ENCODE measurements at places on chromosomes 5 and 9. TPM values are rescaled to one million over a fixed set of nuclear protein-coding genes. Genes with fewer than 3 reads are reported as not detected.

DNA sequence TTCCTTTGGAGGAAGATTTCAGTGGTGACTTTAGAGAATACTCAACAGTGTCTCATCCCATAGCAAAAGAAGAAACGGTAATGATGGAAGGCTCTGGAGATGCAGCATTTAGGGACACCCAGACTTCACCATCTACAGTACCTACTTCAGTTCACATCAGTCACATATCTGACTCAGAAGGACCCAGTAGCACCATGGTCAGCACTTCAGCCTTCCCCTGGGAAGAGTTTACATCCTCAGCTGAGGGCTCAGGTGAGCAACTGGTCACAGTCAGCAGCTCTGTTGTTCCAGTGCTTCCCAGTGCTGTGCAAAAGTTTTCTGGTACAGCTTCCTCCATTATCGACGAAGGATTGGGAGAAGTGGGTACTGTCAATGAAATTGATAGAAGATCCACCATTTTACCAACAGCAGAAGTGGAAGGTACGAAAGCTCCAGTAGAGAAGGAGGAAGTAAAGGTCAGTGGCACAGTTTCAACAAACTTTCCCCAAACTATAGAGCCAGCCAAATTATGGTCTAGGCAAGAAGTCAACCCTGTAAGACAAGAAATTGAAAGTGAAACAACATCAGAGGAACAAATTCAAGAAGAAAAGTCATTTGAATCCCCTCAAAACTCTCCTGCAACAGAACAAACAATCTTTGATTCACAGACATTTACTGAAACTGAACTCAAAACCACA, 67.4 kb downstream of the VCAN start:
- no peaks in the 10 kb centered on the region for H3K4me1 ChIP-seq
- no peak overlapping the region for H3K27ac ChIP-seq
- peaks cover 57% of the 10 kb centered on the region for H3K36me3 ChIP-seq
- no peaks in the 10 kb centered on the region for H3K27me3 ChIP-seq
- no peak for DNase-seq

DNA sequence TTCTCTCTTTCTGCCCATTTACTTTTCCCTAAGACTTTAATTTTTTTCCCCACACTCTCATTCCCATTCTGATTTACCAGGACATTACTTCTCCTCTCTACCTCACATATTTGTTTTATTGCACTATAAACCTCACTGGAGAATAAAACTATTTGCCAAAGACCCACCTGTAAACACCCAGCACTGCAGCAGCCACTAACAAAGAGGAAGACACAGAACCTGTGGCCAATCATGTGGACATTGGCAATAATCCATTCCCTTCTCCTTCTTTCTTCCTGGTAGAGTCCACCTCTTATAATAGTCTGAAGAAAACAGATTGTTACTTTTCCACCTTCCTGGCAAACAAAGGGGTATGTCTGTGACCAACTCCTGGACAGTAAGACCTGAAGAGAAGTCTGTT, 8.3 kb upstream of the THBS4 start:
- H3K27me3 ChIP-seq = peaks cover 7% of the 10 kb centered on the region
- H3K36me3 ChIP-seq = no peaks in the 10 kb centered on the region
- H3K4me3 ChIP-seq = no peak overlapping the region
- no peak overlapping the region for H3K27ac ChIP-seq
- no peaks in the 10 kb centered on the region for H3K4me1 ChIP-seq

DNA sequence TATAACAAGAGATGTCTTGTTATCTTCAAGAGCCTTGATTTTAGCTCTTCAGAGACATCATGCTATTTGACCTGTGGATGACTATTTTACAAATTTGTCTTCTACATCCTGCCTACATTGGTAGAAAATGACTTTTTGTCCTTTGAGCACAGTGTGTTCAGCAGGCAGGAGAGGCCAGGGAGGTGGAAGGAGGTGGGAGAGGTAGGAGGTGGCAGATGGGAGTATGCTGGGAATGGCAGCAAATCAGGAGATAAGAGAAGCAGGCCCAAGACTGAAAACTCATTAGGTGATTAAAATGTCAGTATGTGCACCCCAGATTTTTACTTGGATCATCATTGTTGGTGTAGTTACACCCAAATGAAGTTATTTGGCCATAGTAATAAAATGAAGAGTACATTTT, 44.1 kb downstream of the PTPN3 start:
- H3K36me3 ChIP-seq = no peaks in the 10 kb centered on the region
- H3K27me3 ChIP-seq = no peaks in the 10 kb centered on the region
- H3K4me1 ChIP-seq = no peaks in the 10 kb centered on the region
- no peak overlapping the region for H3K4me3 ChIP-seq
- no peak overlapping the region for H3K27ac ChIP-seq
- no peak for DNase-seq

GRCh38 chr9:33044677-33045282, 19.7 kb downstream of the DNAJA1 start:
- H3K27ac ChIP-seq = peak overlapping the region; percentile 16
- H3K4me1 ChIP-seq = peaks cover 21% of the 10 kb centered on the region

Gene NPR3
- total RNA-seq = 8.5 TPM

Gene C5orf58
- not detected for total RNA-seq

GRCh38 chr9:134258828-134259546, 67.3 kb upstream of the RXRA start:
- H3K36me3 ChIP-seq = no peaks in the 10 kb centered on the region
- peaks cover 7% of the 10 kb centered on the region for H3K4me1 ChIP-seq
- H3K27me3 ChIP-seq = peaks cover 2% of the 10 kb centered on the region
- DNase-seq = no peak
- no peak overlapping the region for H3K27ac ChIP-seq
- H3K4me3 ChIP-seq = no peak overlapping the region

DNA sequence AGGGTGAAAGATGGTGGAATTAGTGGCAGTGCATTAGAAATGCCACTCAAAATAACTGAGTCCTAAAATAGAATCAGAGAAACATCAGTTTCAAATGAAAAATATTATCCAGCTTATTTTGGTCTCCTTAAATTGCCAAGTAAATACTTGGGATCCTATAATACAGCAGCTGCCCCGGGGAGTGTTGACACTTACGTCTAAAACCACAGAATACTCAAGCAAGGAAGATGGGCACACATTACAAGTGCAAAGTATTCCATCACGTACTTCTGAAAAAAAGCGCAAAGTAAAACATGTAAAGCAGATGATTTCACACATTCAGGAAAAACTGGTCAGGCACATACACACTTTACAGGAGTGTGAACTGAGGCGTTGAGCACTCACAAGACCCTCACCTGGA, 2.4 kb upstream of the ARHGEF37 start:
- no peak for DNase-seq
- H3K36me3 ChIP-seq = no peaks in the 10 kb centered on the region
- H3K4me1 ChIP-seq = peaks cover 17% of the 10 kb centered on the region
- no peak overlapping the region for H3K4me3 ChIP-seq
- H3K27me3 ChIP-seq = peaks cover 26% of the 10 kb centered on the region
- H3K27ac ChIP-seq = no peak overlapping the region

Gene SPRY4
- total RNA-seq = 42.1 TPM

Gene SPZ1
- total RNA-seq = not detected

Gene MLANA
- total RNA-seq = not detected

DNA sequence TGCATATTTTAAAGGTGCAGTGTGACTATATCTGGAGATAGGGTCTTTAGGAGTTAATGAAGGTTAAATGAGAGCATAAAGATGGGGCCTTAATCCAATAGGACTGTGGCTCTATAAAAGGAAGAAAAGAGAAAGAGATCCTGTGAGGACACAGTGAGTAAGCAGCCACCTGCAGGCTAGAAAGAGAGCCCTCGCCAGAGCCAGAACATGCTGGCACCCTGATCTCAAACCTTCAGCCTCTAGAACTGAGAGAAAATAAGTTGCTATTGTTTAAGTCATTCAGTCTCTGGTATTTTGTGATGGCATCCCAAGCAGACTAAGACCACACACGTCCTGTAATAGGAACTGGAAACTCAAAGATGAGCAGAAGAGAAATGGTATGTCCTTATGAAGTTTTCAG, 41.0 kb downstream of the RNF180 start:
- H3K27me3 ChIP-seq = no peaks in the 10 kb centered on the region
- no peak overlapping the region for H3K27ac ChIP-seq
- DNase-seq = no peak
- no peaks in the 10 kb centered on the region for H3K4me1 ChIP-seq
- H3K4me3 ChIP-seq = no peak overlapping the region

All from neural crest cell (in vitro differentiated cells).